ENCODE measurements at places on chromosomes 5 and 9.

GRCh38 chr9:83569326-83569725 is 31.1 kb upstream of the FRMD3 start:
- no peak for DNase-seq

- peak; percentile 42 for DNase-seq
These were observed at the start of gene CHSY3 for GRCh38 chr5:129904102-129904666. Gene CHSY3 (plus strand): TSS chr5:129904465.

DNA sequence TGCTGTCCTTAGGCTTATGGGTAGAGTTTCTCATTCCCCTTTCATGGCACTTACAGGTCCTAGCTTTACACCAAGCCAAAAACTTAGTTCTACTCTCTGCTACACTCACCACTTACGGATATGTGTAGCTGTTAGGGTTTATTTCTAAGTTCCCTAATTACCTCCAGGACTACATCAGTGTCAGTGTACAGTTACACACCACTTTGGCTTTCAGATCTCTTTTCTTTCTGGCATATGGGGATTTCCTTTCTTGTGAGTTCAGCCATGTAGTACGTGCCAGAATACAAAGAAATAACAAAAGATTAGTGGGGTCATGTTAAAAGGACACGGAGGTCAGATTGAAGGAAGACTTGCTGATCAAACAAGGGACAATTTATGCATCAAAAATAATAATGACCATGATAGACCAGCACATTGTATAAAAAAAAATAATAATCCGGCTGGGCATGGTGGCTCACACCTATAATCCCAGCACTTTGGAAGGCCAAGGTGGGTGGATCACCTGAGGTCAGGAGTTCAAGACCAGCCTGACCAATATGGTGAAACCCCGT is 41.8 kb downstream of the LYRM7 start:
- no peak for DNase-seq

GRCh38 chr5:55037046-55037771 is 13.2 kb downstream of the GZMK start:
- DNase-seq = no peak

DNA sequence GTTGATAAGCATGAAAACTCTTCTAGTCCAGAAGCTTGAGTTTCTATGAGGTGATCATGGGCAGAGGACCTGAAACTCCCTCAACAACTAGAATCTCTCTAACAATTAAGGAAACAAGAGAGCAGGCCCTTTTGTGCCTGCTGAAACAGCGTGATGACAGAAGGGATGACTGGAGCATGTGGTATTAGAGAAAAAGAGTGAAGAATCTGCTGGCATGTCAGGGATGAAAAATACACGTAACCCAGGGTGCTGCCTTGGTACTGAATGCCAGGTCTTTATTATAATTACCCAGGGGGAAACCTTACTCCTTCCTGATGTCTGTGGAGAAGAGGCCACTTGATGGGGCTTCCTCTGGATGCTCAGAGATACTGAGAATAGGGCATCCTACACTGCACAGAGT is 167.8 kb downstream of the CRB2 start:
- DNase-seq = no peak

GRCh38 chr5:39948867-39949468 is 524.2 kb upstream of the DAB2 start:
- peak; percentile 19 for DNase-seq

DNA sequence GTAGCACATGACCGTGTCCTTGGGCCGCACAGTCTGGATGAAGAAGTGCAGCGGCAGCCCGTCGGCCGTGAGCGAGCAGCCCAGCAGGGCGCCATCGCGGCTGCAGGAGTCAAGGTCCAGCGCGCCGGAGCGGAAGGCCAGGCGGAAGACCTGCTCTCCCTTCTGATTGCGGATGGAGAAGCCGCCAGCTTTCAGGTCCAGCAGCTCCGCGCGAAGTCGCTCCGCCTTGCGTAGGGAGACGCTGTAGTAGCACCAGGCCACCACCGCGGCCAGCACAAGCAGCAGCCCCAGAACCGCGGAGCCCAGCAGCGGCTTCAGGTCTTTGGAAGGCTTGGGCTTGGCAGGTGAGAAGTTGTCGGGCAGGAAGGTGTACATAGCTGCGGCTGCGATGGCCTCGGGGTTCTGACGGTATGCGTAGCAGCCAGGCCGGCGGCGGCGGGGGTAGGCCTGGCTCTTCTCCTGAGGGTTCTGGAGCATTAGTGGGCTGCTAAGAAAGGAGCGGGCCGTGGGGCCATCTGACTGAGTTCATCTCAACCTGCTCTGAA is 4.2 kb downstream of the MYORG start:
- DNase-seq = no peak

DNA sequence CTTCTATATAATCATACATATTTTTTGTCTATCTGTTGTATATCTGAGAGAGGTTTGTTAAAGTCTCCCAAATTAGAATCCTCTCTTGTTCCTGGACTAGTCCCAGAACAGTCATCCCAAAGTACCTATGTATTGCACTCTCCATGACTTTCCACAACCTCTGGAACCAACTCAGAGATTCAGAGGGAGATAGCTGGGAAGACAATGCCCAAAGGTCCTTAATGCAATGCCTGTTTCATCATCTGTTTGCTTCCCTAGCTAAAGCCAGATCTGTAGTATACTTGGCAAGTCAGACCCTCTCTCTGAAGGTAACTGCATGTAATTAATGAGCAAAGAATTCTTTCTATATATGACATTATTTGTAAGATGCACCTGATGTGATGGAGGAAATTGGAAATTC is 89.4 kb downstream of the ZNF474 start:
- DNase-seq = no peak

Measured in H54 (cell line).